ENCODE measurements at places on chromosomes 3 and 15.

- DNase-seq: peak; percentile 11
- no peaks in the 10 kb centered on the region for H3K27me3 ChIP-seq
- H3K4me3 ChIP-seq: peak overlapping the region; percentile 88
- H3K4me1 ChIP-seq: peaks cover 70% of the 10 kb centered on the region
- peak overlapping the region; percentile 99 for H3K27ac ChIP-seq
Observed at GRCh38 chr3:72999951-73000350, 3.3 kb downstream of the PPP4R2 start.

GRCh38 chr3:138063416-138063815 is 52.0 kb downstream of the DZIP1L start:
- no peak for DNase-seq
- H3K27ac ChIP-seq: no peak overlapping the region
- H3K36me3 ChIP-seq: no peaks in the 10 kb centered on the region
- H3K4me1 ChIP-seq: peaks cover 36% of the 10 kb centered on the region

DNA sequence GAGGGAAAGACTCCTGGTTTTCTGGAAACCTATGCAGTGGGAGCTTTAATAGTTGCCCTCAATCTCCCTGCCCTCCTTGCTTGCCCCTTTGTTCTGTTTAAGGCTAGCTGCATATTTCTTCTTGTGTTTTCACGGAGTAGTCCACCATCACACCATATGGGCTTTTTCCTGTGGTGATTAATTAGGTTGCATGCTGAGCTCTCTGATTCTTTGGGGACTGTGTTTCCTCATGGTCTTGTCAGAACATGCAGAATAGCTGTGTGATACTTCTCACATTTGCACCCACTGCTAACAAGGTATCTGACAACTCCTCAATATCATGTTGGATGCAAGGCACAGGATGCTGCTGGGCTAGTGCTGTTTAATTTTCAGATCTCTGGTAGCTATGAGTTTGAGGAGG is 139.6 kb downstream of the PTPRG start:
- no peak for DNase-seq
- H3K4me1 ChIP-seq: no peaks in the 10 kb centered on the region
- H3K27ac ChIP-seq: no peak overlapping the region
- H3K36me3 ChIP-seq: no peaks in the 10 kb centered on the region

DNA sequence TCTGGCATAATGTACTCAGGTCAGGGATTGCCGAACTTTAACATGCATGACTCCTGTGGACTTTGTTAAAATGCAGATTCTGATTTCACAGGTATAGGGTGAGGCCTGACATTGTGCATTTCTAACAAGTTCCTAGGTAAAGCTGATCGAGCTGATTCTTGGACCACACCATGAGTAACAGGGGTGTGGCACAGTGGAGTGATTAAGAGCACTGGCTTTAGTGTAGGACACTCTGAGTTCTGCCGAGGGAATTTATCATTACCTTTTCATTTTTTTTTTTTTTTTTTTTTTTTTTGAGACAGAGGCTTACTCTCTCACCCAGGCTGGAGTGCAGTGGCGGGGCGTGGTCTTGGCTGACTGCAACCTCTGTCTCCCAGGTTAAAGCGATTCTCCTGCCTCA is 169.3 kb downstream of the ADAMTS9 start:
- H3K4me1 ChIP-seq: no peaks in the 10 kb centered on the region
- no peak for DNase-seq
- no peak overlapping the region for H3K4me3 ChIP-seq
- no peak overlapping the region for H3K27ac ChIP-seq
- H3K27me3 ChIP-seq: no peaks in the 10 kb centered on the region
- H3K36me3 ChIP-seq: no peaks in the 10 kb centered on the region

- H3K27me3 ChIP-seq: no peaks in the 10 kb centered on the region
- peak within 1 kb of the TSS; percentile 81 for H3K4me3 ChIP-seq
- H3K4me1 ChIP-seq: peaks cover 66% of the 10 kb centered on the region
- DNase-seq: no peak
- H3K36me3 ChIP-seq: peaks cover 2% of the 10 kb centered on the region
Observed at GRCh38 chr3:52225452-52226228, at the start of gene TLR9. TLR9 (minus strand) TSS chr3:52225645; CDS start chr3:52225529, 116 bp downstream.

GRCh38 chr3:122324871-122325323 is at the start of gene CSTA:
CSTA (plus strand) TSS chr3:122325248; CDS start chr3:122325293, 45 bp downstream.
- no peak for DNase-seq
- no peak within 1 kb of the TSS for H3K27ac ChIP-seq
- H3K4me1 ChIP-seq: peaks cover 25% of the 10 kb centered on the region

DNA sequence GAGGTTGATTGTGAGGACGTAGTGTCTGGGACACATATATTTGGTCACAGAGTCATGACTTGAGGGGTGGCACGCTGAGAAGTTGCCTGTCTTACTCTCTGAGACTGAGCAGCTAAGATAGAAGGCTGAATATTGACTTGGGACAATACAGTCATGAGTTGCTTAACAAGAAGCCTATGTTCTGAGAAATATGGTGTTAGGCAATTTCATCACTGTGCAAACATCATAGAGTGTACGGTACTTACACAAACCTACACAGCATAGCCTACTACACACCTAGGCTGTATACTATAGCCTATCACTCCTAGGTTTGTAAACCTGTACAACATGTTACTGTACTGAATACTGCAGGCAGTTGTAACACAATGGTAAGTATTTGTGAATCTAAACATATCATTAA is 30.3 kb upstream of the SPESP1 start:
- peaks cover 11% of the 10 kb centered on the region for H3K27me3 ChIP-seq
- no peak overlapping the region for H3K27ac ChIP-seq
- no peak overlapping the region for H3K4me3 ChIP-seq
- H3K36me3 ChIP-seq: no peaks in the 10 kb centered on the region
